T-helper 17 cell (primary cell): ENCODE measurements at places on chromosomes 12 and 14.

DNA sequence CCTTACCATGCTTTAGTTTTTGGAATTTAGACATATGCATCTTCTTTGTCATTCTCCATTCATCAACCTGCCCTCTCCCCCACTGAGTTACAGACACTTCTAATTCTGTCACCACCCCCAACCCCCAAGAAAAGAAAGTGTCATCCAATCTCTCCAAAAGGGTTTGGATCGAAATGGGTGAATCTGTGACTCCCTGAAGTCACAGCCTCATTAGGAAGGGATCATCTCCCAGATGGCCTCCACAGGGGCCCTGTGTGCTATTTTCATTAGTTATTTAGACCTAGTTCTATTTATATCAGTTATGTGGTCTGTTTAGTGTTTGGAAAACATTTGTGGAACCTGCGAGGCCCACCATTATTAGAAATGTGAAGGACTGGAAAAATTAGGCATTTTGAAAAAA is 191.0 kb upstream of the ATP2B1 start:
- no peak for DNase-seq

GRCh38 chr12:131869871-131870418 is 24.5 kb upstream of the ULK1 start:
- no peak for DNase-seq

GRCh38 chr12:9112076-9112853 is 3.5 kb downstream of the A2M start:
- no peak for DNase-seq

GRCh38 chr12:89539426-89540223 is 13.8 kb upstream of the POC1B start:
- DNase-seq, result no peak

DNA sequence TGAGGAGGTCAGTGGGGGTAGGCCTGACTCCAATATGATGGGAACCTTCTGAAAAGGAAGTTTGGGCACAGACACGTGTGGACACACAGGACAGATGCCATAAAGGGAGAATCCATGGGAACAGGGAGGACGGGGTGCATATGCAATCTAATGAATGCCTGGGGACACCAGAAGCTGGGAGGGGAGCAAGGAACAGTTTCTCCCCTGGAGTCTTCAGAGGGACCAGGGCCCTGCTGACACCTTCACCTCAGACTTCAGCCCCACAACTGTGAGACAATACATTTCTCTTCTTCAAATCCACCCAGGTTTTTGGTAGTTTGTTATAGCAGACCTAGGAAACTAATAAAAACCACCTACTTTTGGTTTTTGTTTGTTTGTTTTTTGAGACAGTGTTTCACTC is 35.2 kb upstream of the CLIP1 start:
- DNase-seq, result no peak

GRCh38 chr12:5588176-5588575 is 156.3 kb downstream of the NTF3 start:
- no peak for DNase-seq

DNA sequence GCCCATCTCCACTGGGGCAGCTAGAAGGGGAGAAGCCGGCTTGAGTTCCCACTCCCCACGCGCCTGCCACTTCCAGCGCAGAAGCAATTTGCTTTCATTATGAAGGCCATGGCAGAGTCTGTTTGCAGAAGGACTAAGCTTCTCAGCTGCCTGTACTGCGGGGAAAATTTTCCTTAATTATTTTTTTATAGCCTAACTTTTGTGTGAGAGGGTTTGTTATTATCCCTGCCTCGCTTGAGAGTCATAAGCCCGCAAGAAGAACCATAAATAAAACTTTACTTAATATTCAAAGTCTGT is 56.0 kb upstream of the DLK1 start:
- DNase-seq, result no peak

- no peak for DNase-seq
These were observed 28.6 kb downstream of the DDX51 start for GRCh38 chr12:132115500-132115899.

- no peak for DNase-seq
These were observed 168.6 kb downstream of the RBM19 start for GRCh38 chr12:113797535-113797868.

DNA sequence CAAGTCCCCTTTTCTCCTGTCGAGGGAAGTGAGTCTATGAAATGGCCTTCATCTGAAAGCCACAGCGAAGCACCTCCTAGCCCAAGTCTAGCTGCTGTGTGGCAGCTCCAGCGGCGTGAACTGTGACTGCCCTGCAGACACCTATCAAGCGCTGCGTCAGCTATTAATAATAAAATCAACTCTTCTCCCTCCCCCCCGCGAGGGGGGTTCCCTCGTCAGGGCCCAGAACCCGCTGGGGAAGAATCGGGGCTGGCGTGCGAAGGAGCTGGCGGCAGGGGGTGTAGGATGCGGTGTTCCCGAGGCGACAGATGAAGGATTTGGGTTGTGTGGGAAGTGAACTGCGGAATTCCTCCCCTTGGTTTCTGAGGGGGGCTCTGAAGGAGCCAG is 662 bp upstream of the ATP2A2 start:
- DNase-seq, result peak; percentile 42

DNA sequence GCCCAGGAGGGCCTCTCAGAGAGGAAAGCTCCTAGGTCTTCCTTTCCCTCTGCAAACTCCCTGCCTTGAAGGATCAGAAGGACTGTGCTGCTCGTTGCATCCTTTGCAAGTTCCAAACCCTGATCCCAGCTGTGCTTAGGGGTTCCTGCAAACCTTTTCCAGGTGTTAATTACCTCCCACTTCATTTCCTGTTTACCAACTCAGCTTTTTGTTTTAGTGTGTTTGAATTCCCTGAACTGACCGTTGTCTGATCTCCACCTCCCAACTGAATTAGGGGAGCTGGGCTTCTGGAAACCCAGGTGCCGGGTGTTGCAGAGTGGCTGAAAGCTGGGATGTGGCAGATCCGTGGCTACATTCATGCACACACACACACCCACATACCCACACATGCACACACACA is 20.6 kb upstream of the BDKRB1 start:
- DNase-seq, result no peak

DNA sequence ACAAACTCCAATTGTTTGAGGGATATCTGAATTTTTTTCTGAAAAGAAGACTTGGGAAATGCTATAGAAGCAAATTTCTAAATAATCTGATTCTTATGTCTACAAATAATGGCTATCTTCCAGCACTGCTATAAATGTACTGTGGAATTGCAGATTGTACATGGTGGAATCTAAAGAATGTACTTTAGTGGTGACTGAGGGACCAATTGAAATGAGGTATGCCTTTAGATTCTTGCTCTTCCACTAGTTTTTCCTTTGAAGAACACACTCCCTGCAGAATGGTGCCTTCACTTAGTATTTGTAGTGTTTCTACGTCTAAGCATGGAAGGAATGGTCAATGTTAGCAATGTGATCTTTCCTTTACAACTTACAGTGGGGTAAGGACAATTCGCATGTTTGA is 11.7 kb upstream of the PRB4 start:
- DNase-seq, result no peak

DNA sequence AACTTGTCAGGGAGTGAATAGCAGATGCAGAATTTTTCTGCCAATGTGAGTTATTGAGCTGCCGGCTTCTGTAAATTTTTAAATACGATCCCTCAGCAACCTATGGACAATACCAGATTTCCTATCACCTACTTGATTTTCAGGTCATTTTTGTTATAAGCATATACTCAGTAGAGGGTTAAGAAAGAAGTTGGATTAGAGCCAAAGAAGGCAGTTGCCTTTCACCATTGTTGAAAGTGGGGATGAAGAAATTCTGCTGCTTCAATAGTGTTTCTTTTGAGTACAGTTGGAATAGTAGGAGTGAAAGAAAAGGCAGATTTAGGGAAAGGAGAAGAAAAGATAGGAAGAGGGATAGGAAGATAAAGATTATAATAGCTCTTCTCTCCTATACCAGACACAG is 197.1 kb downstream of the ATP23 start:
- DNase-seq, result no peak

DNA sequence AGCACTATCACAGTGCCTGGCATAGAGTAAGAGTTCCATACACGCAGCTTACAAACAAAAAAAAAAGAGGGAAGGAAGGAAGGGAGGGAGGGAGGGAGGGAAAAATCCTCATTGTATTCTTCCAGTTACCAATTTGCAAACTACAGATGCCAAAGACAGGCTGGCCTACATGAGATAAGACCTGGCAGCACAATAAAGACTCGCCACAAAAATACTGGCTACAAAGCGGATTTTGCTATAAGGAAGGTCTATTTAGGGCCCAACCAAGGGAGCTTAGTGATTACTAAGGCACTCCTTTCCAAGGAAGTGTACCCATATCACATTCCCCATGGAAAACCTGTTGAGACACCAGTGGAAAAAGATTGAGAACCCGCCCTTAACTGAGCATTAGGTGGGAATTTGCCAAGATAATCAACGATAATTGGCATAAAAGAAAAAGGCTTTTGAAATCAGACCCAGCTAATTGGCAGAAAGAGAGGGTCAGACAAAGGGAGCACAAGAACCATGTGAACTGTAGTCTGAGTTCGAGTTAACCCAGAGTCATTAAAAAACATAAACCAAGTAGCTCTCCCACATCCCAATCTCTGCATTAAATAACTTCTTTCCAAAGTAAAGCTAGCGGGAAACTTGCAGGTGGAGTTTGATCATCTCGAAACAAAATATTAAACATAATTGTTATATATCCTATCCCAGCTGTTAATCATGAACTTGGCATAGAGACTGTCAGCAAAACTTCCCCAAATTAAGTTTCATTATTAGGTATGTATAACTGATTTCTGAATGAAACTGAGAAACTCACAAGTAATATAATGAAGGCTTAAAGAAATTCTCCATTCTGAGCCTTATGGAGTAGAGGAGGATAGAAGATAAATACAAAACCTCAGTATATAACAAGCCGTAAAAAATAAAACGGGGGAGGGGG is 50.1 kb downstream of the PHLDA1 start:
- no peak for DNase-seq

GRCh38 chr12:63949902-63950301 is 105.4 kb downstream of the SRGAP1 start:
- DNase-seq, result no peak

DNA sequence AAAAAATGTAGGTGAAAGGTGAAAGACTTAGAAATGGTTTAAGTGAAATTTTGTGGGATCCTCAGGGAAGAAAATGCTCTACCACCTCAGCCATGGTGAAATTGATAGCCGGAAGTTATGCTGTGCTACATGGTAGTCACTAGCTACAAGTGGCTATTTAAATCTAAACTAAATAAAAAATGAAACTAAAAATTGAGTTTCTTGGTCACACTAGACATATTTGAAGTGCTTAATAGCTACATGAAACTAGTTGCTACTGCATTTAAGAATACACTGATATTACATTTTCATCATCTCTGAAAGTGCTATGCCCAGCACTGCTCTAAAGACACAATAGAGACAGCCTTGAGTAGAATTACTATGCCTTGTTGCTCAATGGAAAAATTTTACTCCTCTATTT is 10.3 kb upstream of the SLCO1B3 start:
- DNase-seq, result no peak

DNA sequence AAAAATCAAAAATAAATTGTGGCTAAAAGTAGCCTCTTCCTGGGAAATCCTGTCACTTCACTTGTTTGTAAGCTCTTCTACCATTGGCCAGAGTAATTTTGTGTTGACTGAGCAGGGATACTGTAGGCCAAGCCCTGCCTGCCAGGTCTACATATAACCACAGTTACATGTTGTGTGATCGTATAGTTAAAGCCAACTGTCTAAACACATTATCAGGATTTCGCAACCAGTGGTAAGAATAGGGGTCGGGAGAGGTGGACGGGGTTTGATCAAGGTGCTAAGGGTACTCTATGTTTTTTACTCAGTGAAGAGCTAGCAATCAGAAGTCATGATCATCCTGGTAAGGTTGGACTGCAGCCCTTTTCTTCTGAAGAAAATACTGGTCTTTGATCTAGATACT is 13.4 kb downstream of the ANKRD13A start:
- DNase-seq, result no peak

- no peak for DNase-seq
These were observed 42.0 kb downstream of the KITLG start for GRCh38 chr12:88538250-88538649.

- no peak for DNase-seq
These were observed 22.2 kb downstream of the GRIN2B start for GRCh38 chr12:13959131-13959723.

DNA sequence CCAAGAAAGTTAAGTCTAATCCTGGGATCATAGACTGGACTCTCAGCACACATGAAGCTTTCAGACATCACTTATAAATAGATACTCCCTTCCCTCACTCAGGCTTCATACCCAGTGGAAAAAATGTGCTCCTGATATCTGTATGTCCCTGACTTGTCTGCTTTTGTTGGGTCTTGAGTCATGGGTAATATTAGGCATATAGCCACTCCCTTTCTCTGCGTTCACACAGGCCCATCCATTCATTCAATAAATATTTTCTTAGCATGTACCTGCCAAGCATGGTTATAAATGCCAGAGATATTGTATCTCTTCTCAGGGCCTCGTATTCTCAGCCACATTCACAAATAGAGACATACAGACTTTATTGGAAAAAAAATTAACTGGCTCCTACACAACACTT is 43.5 kb downstream of the COX16 start:
- no peak for DNase-seq

DNA sequence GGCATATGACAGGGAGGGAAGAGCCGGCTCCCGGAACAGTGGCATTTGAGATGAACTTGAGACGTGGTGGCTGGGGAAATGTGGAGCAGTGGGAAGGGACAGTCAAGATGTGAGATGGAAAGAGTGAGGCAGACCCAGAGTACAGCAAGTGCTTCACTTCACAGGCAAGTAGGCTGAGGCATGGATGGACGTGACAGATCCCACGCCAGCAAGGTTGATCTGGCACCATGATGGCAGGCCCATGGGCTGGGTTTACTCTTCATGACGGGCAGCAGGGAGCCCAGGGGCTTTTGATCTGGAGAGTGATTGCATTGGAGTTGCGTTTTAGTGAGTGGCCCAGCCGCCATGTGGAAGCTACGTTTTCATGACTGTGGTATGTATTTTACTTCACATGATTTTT is 17.9 kb upstream of the EML1 start:
- DNase-seq, result no peak

GRCh38 chr12:96078231-96079135 is 43.1 kb upstream of the LTA4H start:
- no peak for DNase-seq

DNA sequence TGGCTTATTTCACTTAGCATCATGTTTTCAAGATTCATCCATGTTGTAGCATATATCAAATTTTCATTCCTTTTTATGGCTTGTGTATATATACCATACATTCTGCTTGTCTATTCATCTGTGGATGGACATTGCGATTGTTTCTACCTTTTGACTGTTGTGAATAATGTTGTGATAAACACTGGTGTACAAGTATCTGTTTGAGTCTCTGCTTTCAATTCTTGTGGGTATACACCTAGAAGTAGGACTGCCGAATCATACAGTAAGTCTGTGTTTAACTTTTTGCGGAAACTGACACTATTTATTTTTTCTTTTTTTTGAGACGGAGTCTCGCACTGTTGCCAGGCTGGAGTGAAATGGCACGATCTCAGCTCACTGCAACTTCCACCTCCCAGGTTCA is 19.6 kb upstream of the RPS6KA5 start:
- no peak for DNase-seq

DNA sequence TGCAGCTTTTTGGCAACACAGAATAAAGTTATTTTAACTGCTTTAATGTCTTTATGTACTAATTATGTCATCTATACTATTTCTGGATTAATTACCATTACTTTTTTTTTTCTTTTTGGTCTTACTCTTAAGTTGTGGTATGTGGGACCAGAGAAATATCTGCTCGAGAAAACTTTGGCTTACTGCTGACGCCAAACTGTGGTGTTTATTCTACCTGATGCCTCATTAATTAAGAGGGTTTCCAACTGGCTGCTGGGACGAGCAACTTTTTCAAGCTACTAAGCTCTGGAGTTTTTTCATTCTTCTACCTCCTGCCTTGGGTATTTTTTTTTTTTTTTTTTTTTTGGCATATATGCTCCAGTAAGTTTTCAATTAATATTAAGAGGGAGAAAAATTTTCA is 1257.5 kb downstream of the FSCB start:
- DNase-seq, result no peak
